ENCODE measurements at places on chromosomes 7 and 10.

DNA sequence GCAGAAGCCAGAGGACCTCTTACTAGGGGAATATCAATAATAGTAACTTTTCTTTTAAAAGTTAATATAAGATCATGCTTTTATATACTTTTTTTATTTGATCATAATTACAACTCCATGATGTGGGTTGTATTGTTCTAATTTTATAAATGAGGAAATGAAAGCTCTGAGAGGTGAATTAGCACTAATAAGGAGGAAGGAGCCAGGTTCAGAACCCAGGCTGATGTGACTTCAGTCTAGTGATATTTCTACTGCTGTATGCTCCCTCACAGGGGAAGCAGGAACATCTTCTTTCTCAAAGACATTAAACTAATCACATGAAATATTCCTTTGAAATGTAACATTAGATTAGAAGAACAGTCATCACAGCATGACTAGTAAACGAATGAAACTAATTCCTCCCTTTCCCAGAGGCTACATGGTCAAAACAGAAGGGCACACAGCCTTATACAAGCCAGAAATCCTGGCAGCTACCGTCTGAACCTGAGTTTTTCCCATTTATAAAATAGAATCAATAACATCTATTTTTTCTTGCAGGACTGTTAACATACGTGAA is 81.4 kb upstream of the GJD4 start:
- DNase-seq: peak; percentile 31

GRCh38 chr10:24215603-24216002 is 6.7 kb downstream of the KIAA1217 start:
- DNase-seq: no peak

GRCh38 chr7:114422507-114423501 is 8.2 kb downstream of the FOXP2 start:
- DNase-seq: no peak

DNA sequence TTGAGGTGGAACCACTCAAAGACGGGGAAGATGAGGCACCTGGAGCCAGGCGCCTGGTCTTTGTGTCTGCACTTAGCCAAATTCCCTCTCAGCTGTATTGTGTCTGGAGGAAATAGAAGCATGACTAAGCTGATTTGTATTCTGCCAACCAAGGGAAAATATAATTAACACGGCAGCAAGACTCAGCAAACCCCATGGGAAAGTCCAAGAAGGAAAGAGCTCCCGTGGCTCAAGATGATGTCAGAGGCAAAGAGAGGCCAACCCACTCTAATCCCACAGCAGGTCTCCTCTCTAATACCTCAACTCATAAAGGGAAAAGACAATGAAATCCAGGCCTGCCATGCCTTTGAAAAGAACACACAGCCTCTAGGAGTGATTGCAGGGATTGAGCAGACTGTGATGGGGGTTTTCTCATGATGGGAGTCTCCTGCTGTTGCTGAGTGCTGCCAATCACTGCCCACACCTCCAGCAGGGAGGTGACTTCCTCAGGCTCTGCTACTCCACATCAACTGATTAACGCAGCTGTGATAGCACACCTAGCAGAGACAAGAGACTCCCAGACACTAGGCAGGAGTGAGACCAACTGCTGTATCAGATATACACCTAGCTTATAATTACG is 255.5 kb upstream of the C7orf33 start:
- peak; percentile 38 for DNase-seq

DNA sequence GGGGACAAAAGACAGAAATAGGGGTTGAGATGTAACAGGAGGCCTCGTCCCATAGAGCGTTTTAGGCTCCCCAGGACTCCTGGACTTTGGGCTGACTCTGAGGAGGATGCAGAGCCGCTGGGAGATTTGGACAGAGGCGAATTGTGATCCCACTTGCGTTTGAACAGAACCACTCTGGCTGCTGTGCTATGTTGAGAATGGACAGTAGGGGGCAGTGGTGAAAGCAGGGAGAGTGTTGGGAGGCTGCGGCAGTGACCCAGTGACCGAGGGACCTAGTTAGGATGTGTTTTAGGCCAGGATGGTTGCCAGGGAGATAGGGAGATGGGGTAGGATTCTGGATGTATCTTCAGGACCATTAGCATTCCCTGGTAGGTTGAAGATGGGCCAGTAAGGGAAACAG is 271.6 kb downstream of the CCDC3 start:
- no peak for DNase-seq

GRCh38 chr10:99804471-99804870 is 22.0 kb downstream of the ABCC2 start:
- DNase-seq: no peak

GRCh38 chr7:149644754-149645153 is 128.6 kb downstream of the ZNF467 start:
- DNase-seq: no peak

DNA sequence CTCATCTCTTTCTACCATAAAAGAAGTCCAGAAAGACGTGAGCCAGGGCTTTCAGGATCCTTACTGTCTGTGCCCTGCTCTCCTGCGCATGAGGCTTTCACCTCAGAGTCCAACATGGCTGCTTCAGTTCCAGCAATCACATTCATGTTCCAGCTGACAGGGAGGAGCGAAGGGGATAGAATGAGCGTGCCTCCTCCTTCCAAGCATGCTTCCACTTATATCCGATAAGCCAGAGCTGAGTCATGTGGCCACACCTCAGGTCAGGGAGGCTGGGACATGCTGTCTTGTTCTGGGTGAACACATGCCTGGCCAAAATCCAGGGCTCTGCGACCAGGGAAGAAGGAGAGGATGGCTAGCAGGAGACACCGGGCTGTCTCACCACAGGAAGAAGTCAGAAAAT is 248.2 kb downstream of the SKAP2 start:
- no peak for DNase-seq

DNA sequence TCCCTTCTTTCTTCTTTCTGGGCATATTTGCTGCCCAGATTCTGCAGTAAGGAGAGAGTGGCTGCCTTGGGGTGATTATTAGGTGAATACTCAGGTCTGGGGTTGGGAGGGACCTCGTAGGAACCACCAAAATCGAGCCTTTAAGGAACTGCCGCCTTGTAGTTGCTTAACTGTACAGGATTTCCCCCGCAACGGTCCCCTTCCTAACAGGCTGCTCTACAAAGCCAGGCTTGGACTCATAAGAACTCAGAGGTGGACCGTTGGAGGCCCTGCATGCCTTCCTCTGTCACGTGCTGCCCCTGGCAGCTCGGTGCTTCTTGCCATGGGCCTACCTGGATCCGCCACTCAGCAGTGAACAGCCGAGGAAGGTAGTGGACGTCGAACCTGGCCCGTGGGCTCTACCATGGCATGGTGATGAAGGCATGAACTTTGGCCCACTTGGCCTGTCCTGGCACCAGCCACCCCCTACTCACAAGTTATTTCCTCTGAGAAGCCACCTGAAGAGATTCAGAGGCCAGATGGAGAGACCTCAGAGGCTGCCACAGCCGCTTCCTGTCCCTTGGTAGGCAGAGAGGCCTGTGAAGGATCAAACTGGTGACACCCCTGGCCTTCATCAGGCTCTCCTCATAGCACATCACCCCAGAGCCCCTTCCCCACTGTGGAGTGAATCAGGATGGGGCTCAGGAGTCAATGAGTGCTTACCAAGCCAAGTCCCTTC is 54.6 kb downstream of the NOD1 start:
- DNase-seq: no peak
